ENCODE measurements at places on chromosomes 5 and 9. TPM values are rescaled to one million over a fixed set of nuclear protein-coding genes. Genes with fewer than 3 reads are reported as not detected.

KIF12 gene
- not detected for total RNA-seq

GARNL3 gene
- 0.86 TPM for total RNA-seq

GRCh38 chr5:139638090-139638735, 9.9 kb upstream of the CXXC5 start:
- DNase-seq = peak; percentile 88

DNA sequence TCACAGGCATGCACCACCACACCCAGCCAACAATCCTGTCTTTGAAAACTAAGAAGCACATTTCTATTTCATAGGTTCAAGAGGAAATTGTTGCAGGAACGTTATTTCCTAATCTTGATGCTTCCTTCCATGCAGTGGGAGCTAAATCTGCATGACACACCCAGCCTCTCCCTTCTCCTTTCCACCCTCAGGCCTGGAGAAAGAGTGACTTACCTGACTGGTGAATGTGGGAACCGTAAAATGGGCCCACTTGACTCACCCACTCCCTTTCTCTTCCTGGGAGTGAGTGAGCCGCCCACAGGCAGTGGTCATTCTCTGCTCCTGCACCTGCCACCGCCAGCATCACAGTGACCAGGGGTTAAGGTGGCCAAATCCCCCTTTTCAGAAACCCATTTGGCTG, 78.2 kb downstream of the C9orf50 start:
- no peak for DNase-seq

RORB gene
- total RNA-seq = 5.6 TPM

GRCh38 chr5:175281714-175282113, 162.3 kb downstream of the DRD1 start:
- DNase-seq = no peak

GRCh38 chr9:110114859-110115201, 93.1 kb downstream of the C9orf152 start:
- peak; percentile 90 for DNase-seq

GRCh38 chr9:129436751-129437625, 183.9 kb downstream of the C9orf50 start:
- peak; percentile 72 for DNase-seq

- DNase-seq = peak; percentile 80
These were observed 4.2 kb upstream of the ENTPD8 start for GRCh38 chr9:137445275-137445807.

All from fibroblast of villous mesenchyme (primary cell).